ENCODE measurements at places on chromosomes 7 and 10. TPM values are rescaled to one million over a fixed set of nuclear protein-coding genes. Genes with fewer than 3 reads are reported as not detected.

GRCh38 chr10:82880776-82881290, 1005.8 kb downstream of the NRG3 start:
- H3K4me1 ChIP-seq = no peaks in the 10 kb centered on the region
- H3K36me3 ChIP-seq = no peaks in the 10 kb centered on the region
- DNase-seq = no peak
- H3K27ac ChIP-seq = no peak overlapping the region
- H3K27me3 ChIP-seq = no peaks in the 10 kb centered on the region

DNA sequence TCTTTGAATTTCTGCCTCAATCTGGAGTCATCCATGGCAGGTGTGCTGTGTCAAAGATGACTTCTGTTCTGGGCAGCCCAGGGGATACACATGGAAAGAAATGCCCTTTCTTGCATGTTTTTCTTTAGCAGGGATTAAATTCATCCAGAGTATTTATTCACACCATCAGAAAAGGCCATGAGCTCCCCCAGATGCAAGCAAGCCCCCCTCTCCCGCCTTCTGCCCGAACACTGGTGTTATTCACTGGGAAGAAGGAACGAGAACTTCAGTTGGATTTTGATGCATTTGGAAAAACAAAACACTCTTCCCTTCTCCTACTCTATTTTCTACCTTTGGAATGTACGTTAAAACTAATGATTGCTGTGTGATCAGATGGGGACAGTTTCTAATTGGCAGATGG, 1.4 kb downstream of the PLPP4 start:
- peaks cover 11% of the 10 kb centered on the region for H3K4me1 ChIP-seq
- H3K27ac ChIP-seq = no peak overlapping the region
- H3K27me3 ChIP-seq = peaks cover 10% of the 10 kb centered on the region
- DNase-seq = no peak
- H3K4me3 ChIP-seq = peak overlapping the region; percentile 61
- H3K36me3 ChIP-seq = no peaks in the 10 kb centered on the region

GRCh38 chr10:59383436-59383835, 21.1 kb upstream of the FAM13C start:
- no peak overlapping the region for H3K4me3 ChIP-seq
- H3K27me3 ChIP-seq = no peaks in the 10 kb centered on the region
- no peaks in the 10 kb centered on the region for H3K36me3 ChIP-seq
- H3K27ac ChIP-seq = no peak overlapping the region

DNA sequence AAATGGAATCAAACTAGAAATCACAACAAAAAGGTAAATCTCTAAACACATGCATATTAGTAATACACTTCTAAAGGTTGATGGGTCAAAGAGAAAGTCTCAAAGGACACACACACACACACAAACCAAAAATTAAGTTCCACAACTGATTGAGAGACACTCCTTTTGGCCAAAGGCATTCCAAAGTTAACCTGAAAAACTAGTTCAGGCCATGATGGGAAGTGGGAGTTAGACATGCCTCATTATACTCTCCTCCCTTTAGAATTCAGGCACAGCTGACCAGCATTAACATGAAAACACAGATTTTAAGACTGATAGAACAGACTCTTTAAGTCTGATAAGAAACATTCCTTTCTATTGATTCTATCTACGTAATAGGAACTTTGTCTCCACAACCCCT, 332.4 kb upstream of the IGFBP3 start:
- H3K27ac ChIP-seq = no peak overlapping the region
- no peaks in the 10 kb centered on the region for H3K4me1 ChIP-seq
- no peak for DNase-seq
- H3K36me3 ChIP-seq = no peaks in the 10 kb centered on the region
- H3K4me3 ChIP-seq = no peak overlapping the region

DNA sequence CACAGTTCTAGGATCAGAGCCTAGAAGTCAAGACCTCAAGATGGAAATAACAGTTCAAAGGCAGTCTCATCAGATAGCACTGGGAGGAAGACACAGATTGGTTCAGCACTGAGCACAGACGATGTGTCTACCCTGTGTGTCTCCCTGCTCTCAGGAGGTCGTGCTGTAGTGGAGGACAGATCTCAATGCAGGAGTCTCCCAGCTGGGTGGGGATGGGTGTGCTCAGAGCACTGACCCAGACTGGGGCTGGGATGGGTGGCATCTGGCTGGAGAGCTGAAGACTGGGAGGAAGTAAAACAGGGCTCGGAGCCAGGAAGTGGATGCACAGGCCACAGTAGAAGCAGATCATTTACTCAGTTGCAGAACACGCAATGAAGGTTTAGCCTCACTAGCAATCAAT, 69.5 kb upstream of the GDF10 start:
- no peaks in the 10 kb centered on the region for H3K4me1 ChIP-seq
- H3K4me3 ChIP-seq = no peak overlapping the region
- no peak overlapping the region for H3K27ac ChIP-seq

DNA sequence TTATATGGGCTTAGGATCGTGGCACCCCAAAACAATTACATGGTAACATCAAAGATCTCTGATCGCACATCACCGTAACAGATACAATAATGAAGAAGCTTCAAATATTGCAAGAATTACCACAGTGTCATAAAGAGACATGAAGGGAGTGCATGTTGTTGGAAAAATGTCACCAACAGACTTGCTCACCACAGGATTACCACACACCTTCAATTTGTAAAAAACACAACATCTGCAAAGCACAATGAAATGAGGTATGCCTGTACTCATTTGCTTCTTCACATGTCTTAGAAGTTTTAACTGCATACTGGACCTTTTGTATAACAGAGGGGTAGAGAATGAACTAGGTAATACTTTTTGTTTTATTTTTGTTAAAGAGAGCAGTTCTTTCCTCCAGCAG, 96.6 kb downstream of the TPST1 start:
- peaks cover 1% of the 10 kb centered on the region for H3K27me3 ChIP-seq
- peaks cover 20% of the 10 kb centered on the region for H3K4me1 ChIP-seq
- H3K4me3 ChIP-seq = peak overlapping the region; percentile 11

Gene CDHR3
- 3.4 TPM for polyA plus RNA-seq

DNA sequence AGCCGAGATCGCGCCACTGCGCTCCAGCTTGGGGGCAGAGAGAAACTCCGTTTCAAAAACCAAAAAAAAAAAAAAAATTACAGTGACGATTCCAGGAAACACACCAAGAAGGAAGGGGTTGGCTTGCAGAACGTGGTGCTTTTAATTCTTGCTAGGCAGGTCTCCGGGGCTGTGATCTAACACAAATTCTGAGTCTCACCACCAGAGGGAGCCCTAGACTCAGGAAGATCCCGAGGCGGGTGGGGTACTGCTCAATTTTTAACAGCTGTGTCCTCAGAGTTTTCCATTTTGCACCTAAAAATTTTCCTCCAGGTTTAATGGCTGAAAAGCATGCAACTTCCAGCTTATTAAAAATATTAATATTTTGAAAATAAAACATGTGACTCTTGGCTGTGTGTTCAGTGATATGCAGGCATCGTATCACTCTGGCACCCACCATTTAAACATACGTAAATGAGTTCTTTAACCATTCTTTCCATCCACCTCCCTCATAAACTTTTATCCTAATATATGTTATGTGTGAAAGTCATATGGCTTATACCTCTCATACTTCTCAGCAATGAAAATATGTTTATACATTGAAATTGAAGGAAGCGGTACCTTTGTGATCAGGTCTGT, 26.5 kb upstream of the NUB1 start:
- peaks cover 9% of the 10 kb centered on the region for H3K36me3 ChIP-seq
- H3K4me1 ChIP-seq = peaks cover 2% of the 10 kb centered on the region
- H3K4me3 ChIP-seq = peak overlapping the region; percentile 56
- peaks cover 3% of the 10 kb centered on the region for H3K27me3 ChIP-seq

- H3K4me1 ChIP-seq = no peaks in the 10 kb centered on the region
- DNase-seq = no peak
- no peak overlapping the region for H3K4me3 ChIP-seq
- peaks cover 4% of the 10 kb centered on the region for H3K27me3 ChIP-seq
- no peak overlapping the region for H3K27ac ChIP-seq
- H3K36me3 ChIP-seq = no peaks in the 10 kb centered on the region
These were observed 147.8 kb upstream of the UNC5B start for GRCh38 chr10:71064413-71065118.

Gene PTPN20
- polyA plus RNA-seq = not detected

Gene ATP5MK
- 588 TPM for polyA plus RNA-seq

GRCh38 chr7:47337531-47337930, 244.4 kb downstream of the TNS3 start:
- H3K36me3 ChIP-seq = no peaks in the 10 kb centered on the region
- H3K4me3 ChIP-seq = no peak overlapping the region
- peaks cover 2% of the 10 kb centered on the region for H3K27me3 ChIP-seq
- H3K27ac ChIP-seq = no peak overlapping the region
- no peaks in the 10 kb centered on the region for H3K4me1 ChIP-seq
- no peak for DNase-seq

DNA sequence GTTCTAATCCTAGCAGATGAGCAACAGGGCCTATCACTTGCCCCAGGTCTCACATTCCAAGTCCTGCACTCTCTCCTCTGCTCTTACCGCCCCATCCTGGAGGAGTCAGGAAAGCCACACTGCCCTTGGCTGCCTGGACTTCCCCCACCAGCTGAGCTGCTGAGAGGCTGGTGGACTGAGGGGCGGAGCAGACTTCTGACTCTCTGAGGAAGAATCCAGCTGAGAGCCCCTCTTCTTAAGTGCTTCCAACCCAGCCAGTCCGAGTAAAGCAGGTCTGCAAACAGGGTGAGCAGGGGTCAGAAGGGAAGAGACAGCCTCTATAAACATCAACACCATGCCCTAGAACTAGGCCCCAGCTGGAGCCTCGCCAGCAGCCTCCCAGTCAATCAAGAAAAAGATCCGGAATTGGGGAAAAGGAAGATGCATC, 92.4 kb upstream of the TMEM72 start:
- no peak for DNase-seq
- no peak overlapping the region for H3K27ac ChIP-seq
- peaks cover 3% of the 10 kb centered on the region for H3K27me3 ChIP-seq
- no peaks in the 10 kb centered on the region for H3K36me3 ChIP-seq

DNA sequence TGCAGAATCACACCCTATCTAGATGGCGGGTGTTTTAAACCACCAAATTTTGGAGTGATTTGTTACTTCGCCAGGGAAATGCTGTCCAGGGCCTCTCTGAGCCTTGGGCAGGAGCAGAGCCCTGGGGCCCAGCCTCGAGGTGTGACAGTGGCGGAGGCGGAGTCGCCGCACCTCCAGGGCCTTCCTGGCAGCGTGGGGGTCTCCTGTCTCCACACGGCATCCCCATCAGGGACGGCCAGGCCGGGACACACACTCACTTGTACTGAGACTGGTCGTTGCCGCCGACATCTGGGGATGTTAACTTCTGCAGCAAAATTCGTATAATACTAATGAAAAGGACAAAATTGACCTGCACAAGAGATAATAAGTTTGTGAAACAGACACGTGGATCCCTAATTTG, 110.7 kb downstream of the VIPR2 start:
- H3K27ac ChIP-seq = no peak overlapping the region
- DNase-seq = no peak
- H3K4me3 ChIP-seq = no peak overlapping the region

DNA sequence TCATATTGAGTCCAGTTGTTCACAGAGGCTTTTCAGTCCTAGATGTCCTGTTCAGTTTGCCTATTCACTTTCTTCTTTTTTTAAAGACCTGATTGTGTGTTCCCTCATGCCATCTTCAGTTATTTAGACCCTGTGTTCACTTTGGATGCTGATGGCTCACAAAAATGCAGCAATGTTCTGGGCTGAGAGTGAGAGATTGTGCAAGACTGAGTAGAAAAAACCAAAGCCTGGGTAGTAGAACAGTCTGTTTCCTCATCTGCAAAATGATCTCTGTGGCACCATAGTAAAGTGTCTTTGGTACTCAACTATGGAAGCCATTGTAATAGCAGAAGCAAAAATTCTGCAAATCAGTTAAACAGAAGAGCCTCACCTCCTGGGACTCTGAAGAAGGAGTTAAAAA, 43.2 kb downstream of the AKR1B1 start:
- H3K4me3 ChIP-seq = no peak overlapping the region
- no peak for DNase-seq
- H3K27me3 ChIP-seq = peaks cover 8% of the 10 kb centered on the region
- H3K4me1 ChIP-seq = no peaks in the 10 kb centered on the region
- H3K27ac ChIP-seq = no peak overlapping the region

DNA sequence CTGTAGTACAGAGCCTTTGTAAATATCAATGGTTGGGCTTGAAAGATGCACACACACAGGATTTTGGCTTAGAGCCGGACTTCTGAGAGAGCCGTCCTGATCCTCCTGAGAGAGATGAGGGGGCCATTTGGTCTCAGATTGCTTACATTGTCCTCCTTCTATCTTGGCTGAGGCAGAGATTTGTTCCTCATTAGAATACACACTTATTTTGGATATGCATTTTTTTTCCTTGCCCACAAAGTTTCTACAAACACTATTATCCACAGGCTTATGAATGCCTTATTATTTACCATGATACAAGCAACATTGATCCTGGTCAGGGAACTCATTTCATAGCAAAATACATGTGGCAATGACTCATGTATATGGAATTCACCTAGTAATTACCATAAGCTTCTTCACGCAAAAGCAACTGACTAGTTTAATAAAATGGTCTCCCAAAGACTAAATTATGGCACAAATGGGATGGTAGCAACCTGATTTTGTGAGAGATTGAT, 175.3 kb downstream of the MDFIC start:
- H3K36me3 ChIP-seq = no peaks in the 10 kb centered on the region
- DNase-seq = no peak
- peaks cover 2% of the 10 kb centered on the region for H3K27me3 ChIP-seq
- no peak overlapping the region for H3K4me3 ChIP-seq

DNA sequence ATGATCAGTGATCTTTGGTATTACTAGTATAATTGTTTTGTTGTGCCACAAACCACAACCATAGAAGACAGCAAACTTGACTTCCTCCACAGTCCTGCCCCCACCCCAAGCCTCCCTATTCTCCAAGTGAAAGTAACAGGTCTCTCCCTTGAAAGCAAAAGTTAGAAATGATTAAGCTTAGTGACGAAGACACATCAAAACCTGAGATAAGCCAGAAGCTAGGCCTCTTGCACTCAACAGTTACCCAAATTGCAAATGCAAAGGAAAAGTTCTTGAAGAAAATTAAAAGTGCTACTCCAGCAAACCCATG, 7.5 kb downstream of the SAR1A start:
- peak overlapping the region; percentile 92 for H3K27ac ChIP-seq
- H3K36me3 ChIP-seq = peaks cover 9% of the 10 kb centered on the region
- peaks cover 5% of the 10 kb centered on the region for H3K27me3 ChIP-seq
- peak overlapping the region; percentile 84 for H3K4me3 ChIP-seq
- peak; percentile 78 for DNase-seq

Gene SFTPA2
- not detected for polyA plus RNA-seq

- no peaks in the 10 kb centered on the region for H3K4me1 ChIP-seq
- H3K27me3 ChIP-seq = peaks cover 10% of the 10 kb centered on the region
- no peaks in the 10 kb centered on the region for H3K36me3 ChIP-seq
- H3K27ac ChIP-seq = no peak overlapping the region
- peak; percentile 15 for DNase-seq
These were observed 87.4 kb upstream of the ZMIZ1 start for GRCh38 chr10:78981257-78981969.

Gene CACNA2D1
- polyA plus RNA-seq = not detected

GRCh38 chr7:5779141-5779540, 2.3 kb downstream of the RNF216 start:
- H3K4me1 ChIP-seq = peaks cover 63% of the 10 kb centered on the region
- peaks cover 7% of the 10 kb centered on the region for H3K27me3 ChIP-seq
- H3K4me3 ChIP-seq = peak overlapping the region; percentile 43
- no peaks in the 10 kb centered on the region for H3K36me3 ChIP-seq
- H3K27ac ChIP-seq = no peak overlapping the region

Gene TMEM178B
- polyA plus RNA-seq = not detected

All from immature natural killer cell (primary cell).